Stimulated activated naive B cell treated with anti-CD40 and anti-IgM and Interleukin-4, amounts not matched to agents 10 μg/mL and 1 μg/mL and 100 μg/mL, for 72 hours (primary cell): ENCODE measurements at places on chromosomes 11 and 22.

DNA sequence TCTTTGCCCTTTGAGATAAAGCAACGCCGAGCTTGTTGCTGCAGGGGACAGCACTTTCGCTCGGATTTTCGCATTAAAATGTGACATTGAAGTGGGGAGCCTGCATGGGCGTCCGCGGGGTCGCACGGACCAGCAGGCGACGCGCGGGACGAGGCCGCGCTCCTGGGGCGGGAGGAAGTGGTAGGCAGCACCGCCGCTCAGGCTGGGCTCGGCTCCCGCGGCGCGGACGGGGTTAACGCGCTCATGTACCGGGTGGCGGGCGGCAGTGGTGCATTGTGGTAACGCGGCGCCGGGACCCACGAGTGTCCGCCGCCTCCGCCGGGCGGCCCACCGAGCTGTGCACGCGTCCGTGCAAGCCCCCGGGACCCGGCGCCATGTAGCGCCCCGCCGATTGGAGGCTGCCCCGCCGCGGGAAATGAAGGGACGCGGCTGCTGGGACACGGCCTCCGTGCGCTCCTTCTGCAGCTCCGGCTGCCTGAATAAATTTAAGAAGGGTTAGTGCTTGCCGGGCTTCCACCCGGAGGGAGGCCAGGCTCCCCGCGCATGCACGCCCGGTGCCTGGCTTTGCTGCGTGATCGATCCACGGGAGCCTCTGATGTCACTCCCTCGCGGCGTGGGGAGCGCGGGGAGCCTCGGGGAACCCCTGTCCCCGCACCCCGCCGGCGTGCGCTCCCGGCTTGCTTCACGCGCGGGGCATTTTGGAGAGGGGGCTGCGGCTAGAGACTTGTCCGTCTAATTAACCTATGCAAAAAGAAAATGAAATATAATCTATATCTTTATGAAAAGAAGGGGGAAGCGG is 127.7 kb downstream of the OSBP2 start:
- DNase-seq = no peak

GRCh38 chr11:28963187-28963586 is 855.0 kb downstream of the METTL15 start:
- DNase-seq = no peak

- peak; percentile 8 for DNase-seq
Observed at GRCh38 chr11:80816454-80816847, 1375.6 kb upstream of the TENM4 start.

GRCh38 chr11:134761926-134762247 is 349.8 kb upstream of the B3GAT1 start:
- no peak for DNase-seq

GRCh38 chr11:125071435-125071834 is 8.3 kb downstream of the SLC37A2 start:
- DNase-seq = no peak

GRCh38 chr11:61126256-61126655 is 24.0 kb downstream of the CD5 start:
- DNase-seq = no peak

GRCh38 chr22:17429516-17429915 is 60.3 kb downstream of the CECR2 start:
- DNase-seq = no peak

- no peak for DNase-seq
Observed at GRCh38 chr11:130636722-130637464, 188.4 kb downstream of the ADAMTS15 start.

DNA sequence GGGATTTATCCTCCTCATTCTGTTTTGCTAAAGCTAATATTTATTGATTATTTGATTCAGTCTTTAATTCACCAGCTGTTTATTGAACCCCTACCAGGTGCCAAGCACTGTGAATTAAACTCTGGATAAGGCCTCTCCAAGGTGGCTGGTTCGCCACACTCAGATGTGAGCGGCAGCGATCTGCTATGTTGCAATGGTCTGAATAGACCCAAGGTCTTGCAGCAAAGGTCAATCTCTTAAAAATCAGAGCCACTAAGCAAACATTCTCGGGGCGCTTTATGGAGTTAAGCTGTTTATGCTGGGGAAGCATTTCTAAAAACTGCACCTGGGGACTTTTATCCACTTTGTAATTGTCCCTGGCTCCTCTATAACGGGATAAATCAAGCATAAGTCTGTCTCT is 10.5 kb upstream of the TSPAN18 start:
- DNase-seq = no peak

DNA sequence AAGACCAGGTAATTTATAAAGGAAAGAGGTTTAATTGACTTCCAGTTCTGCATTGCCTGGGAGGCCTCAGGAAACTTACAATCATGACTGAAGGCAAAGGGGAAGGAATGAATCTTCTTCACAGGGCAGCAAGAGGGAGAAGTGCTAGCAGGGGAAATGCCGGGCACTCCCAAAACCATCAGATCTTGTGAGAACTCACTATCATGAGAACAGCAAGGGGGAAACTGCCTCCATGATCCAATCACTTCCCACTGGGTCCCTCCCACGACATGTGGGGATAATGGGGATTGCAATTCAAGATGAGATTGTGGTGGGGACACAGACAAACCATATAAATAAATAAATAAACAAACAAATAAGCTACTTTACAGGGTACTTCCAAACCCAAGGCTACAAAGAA is 28.8 kb upstream of the EXPH5 start:
- DNase-seq = no peak

DNA sequence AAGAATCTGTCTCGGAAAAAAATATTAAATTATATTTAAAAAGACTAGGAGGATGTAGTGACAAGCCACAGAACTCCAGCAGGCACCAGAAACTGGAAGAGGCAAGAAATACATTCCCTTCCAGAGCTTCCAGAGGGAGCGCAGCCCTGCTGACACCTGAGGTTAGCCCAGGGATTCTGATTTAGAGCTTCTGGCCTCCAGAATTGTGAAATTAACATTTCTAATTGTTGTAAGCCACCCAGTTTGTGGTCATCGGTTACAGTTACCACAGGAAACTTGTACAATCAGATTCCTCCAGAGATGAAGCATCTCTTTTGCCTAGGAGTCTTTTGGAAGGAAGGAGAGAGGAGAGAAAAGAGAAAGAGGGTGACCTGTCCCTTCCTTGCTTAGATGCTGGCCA is 6.4 kb upstream of the UBASH3B start:
- no peak for DNase-seq

DNA sequence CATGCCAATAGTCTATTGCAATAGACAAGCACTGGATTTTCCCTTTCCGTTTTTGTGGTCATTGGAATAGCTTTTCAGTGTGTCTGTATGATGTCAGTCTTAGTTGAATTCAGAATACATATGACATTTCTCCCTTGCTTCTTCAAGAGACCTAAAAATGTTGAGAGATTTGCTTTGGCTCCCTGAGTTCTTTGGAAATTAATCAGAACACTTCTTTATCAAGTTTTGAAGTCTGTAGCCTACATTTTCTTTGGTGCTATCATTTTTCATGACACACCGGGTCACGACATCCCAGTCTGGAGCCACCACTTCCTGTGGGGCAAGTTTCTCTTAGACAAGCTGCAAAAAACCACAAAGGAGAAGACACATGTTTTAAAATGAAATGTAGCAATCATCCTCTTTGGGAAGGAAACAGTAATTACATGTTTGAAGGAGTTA is 847.1 kb downstream of the OPCML start:
- DNase-seq = no peak

GRCh38 chr22:49052023-49052538 is 775.6 kb downstream of the BRD1 start:
- peak; percentile 45 for DNase-seq

DNA sequence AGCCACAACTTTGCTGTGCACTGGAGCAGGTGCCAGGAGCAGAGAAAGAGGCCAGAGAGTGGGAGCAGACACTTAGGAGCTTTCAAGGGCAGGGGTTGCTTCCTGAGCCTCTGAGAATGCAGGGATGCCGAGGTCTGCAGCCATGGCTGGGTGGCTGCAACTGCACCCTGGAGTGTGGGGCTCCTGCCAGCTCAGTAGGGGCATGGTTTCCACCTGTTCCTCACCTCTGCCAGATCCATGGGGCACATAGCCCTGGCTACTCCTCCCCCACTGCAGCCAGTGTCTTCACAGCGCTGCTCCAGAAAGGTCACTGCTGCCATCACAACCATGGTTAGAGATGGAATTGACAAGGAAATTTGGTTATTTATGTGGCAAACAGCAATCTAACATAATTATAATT is 404.8 kb downstream of the CNTN5 start:
- no peak for DNase-seq

DNA sequence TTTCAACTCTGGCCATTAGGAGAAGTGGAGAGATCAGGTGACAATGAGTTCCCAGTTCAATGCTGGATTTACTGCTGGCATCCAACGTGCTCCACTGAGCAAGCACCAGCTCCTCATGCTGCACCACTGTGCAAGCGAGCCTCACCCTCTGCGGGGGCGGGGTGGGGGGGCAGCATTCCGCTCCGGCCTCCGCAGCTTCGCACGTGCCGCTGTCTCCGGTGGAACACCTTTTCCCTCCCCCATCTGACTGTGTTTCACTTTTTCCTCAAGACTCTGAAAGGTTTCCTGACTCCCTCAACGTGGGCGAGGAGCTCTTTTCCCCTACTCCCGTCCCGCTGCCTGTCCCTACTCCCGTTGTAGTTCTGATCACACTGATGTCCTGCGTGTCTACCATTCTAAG is 835 bp upstream of the RHOD start:
- no peak for DNase-seq

GRCh38 chr11:57324154-57324885 is 432 bp downstream of the TNKS1BP1 start:
- DNase-seq = peak; percentile 15

DNA sequence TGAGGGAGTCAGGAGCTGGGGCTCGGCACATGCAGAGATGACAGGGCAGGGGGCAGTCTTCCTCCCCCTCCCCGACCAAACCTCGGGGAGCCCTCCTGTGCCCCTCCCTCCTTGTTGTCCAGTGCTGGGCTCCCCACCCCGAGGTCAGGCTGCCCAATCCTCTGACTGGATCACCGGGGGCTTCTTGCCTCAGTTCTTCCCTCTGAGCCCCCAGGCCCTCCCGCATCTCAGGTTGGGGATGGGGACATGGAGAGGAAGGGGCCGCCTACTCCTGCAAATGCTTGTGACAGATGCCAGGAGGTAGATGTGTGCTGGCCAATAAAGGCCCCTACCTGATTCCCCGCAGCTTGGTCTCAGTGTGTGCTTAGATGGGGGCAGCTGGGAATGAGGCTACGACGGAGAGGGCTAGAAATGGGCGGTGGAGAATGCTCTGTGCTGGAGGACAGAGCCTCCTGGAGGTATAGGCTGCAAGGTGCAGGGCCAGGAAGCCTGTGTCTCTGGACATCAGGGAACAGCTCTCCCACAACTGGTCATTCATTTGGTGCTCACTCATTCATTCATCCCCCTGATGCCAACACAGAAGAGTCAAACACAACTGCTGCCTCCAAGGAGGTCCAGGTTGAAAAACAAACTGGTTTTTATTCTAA is 8.4 kb downstream of the RHBDD3 start:
- no peak for DNase-seq

- DNase-seq = peak; percentile 15
Observed at GRCh38 chr11:71447791-71448256, 369 bp downstream of the DHCR7 start.

GRCh38 chr22:25030636-25031035 is 78.1 kb downstream of the KIAA1671 start:
- DNase-seq = no peak

DNA sequence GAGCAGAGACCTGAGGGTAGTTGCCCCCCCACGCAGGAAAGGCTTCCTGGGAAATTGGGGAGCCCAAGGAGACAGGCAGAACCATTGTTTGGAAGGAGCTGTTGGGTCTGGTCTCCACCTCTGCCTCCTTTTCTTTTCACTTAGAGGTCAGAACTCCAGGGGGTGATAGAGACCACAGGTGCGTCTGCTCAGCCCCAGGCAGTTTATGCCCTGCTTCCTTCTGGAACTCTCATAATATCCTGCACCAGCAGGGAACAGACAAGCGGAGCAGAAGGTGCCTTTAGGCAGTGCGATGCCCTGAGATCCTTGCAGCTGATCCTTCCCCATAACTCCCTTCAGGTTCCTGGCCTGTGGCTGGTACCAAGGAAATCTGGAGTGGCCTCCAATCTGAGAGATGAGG is 120.2 kb downstream of the NECTIN1 start:
- no peak for DNase-seq

GRCh38 chr11:18229501-18229900 is 7.1 kb downstream of the SAA4 start:
- no peak for DNase-seq

GRCh38 chr11:14054116-14055107 is 91.9 kb downstream of the SPON1 start:
- DNase-seq = no peak

DNA sequence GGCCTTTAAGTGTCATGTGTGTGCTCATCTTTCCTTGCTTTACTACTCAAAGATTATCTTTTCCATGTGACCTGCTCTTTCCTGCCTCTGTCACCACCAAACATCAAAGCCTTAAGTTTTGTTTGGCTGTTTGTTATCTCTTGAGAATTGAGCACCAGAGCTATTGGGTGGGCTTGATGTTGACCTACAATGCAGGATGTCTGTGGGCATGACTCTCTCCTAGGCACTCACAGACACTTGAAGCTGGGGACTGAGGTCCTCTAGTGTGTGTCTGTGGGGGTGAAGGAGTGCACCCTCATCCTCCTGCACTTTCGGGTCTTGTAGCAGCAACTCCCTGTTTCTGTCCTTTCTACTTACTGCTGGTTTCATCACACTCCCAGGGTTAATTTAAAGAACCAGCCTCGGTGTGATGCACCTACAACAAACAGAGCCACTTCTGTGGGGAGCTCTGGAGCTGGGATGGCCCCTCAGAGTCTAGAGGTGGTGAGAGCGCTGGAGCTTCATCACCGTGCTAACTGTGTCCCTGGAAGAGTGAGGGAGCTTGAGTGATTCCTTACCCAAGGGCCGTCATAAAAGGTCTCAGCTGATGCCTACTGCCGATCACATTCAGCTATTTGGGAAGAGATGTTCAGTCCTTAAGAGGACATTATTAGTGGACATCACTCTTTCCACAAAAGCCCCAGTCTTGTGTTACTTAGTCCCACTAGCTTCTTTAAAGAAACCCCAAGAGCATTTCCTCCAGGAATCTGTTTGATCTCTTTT is 56.3 kb downstream of the LRRC74B start:
- no peak for DNase-seq

DNA sequence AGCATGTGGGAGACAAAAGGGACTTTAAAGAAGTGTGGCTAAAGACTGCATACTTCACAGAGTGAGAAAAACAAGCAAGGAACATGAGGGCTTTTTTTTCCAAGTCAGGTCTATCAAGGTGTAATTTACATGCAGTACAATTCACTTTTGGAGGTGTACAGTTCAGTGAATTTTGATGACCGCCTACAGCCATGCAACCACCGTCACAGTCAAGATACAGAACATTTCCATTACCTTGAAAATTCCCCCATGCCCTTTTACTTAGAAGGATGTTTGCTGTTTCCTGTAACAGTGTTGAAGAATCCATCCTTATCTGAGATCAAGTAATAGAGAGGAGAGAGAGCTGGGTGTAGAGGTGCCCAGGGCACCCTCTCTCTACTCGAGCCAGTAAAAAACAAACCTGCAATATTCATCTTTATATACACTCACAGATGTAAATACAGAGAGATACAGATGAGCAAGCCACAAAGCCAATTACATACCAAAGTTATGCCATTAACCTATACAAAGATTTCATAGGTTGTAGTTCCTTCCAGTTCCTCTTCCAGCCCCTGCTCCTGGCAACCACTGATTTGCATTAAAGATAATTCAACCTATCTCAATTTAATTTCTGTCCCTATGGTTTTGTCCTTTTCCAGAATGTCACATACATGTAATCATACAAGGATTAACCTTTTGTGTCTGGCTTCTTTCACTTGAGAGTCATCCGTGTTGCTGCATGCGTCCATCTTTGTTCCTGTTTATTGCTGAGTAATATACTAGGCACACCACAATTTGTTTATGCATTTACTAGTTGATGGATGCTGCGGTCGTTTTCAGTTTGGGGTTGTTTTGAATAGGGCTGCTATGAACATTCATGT is 35.0 kb upstream of the RASD2 start:
- DNase-seq = peak; percentile 9

- DNase-seq = no peak
Observed at GRCh38 chr11:35845860-35846259, 98.0 kb upstream of the LDLRAD3 start.
